Stimulated activated CD4-positive, alpha-beta T cell treated with anti-CD3 and anti-CD28 coated beads, Interleukin-2, amount 100 ng/mL, for 4 hours (primary cell): ENCODE measurements at places on chromosomes 13 and 19.

GRCh38 chr19:44367024-44367423 is 10.5 kb upstream of the ZNF112 start:
- no peak for DNase-seq

- peak; percentile 67 for DNase-seq
Measured at GRCh38 chr19:18112989-18113478, 15.5 kb downstream of the MAST3 start.

DNA sequence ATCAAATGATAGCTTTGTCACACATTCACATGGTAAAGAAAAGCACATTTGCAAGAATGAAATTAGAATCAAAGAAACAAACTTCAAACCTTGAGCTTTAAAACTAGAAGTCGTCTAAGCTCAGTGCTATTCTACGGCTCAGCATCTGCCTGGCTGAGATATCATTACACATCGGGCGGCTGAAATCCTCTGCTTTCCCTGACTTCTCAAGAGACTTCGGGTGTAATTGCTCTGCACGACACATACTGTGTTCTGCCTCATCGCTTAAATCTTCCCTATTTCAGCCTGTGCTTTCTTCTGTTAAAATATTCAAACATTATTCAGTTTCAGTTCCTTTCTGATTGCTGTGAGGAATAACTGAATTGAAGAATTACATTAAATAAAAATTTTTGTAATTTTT is 265.3 kb downstream of the NALCN start:
- DNase-seq = no peak

GRCh38 chr13:24802074-24802473 is 38.1 kb downstream of the RNF17 start:
- no peak for DNase-seq

DNA sequence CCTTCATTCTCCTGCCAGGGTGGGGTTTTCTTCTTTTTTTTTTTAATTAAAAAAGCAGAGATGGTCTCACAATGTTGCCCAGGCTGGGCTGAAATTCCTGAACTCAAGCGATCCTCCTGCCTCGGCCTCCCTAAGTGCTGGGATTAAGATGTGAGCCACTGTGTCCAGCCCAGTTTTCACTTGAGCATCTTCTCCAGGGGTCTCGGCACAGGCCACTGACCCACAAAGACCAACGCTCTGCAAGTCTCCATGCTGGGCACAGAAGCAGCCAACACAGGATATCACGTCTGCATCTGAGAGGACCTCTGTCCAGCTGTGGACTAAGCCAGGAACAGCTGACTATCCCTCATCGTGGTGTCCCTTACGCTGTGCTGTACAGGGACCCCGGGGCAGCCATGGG is 9.5 kb upstream of the TMEM86B start:
- no peak for DNase-seq

DNA sequence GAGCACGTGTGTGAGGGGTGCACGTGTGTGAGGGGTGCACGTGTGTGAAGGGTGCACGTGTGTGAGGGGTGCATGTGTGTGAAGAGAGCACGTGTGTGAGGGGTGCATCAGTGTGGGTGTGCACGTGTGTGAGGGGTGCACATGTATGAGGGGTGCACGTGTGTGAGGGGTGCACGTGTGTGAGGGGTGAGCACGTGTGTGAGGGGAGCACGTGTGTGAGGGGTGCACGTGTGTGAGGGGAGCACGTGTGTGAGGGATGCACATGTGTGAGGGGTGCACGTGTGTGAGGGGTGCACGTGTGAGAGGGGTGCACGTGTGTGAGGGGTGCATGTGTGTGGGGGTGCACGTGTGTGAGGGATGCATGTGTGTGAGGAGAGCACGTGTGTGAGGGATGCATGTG is 15.7 kb downstream of the RASA3 start:
- no peak for DNase-seq

- no peak for DNase-seq
Measured at GRCh38 chr19:15442142-15442920, 7.4 kb downstream of the WIZ start.

GRCh38 chr13:82800391-82800790 is 1081.9 kb downstream of the SLITRK1 start:
- DNase-seq = no peak
